Osteocyte (in vitro differentiated cells): ENCODE measurements at places on chromosomes 6 and 20.

GRCh38 chr6:100979267-100979666 lies 98.1 kb upstream of the ASCC3 start:
- no peak overlapping the region for H3K27ac ChIP-seq
- no peak for DNase-seq
- H3K4me3 ChIP-seq: no peak overlapping the region
- no peaks in the 10 kb centered on the region for H3K4me1 ChIP-seq

- H3K4me1 ChIP-seq: no peaks in the 10 kb centered on the region
- no peak overlapping the region for H3K4me3 ChIP-seq
- no peak for DNase-seq
- H3K27me3 ChIP-seq: no peaks in the 10 kb centered on the region
These were observed 46.4 kb upstream of the FERMT1 start for GRCh38 chr20:6169251-6169650.

DNA sequence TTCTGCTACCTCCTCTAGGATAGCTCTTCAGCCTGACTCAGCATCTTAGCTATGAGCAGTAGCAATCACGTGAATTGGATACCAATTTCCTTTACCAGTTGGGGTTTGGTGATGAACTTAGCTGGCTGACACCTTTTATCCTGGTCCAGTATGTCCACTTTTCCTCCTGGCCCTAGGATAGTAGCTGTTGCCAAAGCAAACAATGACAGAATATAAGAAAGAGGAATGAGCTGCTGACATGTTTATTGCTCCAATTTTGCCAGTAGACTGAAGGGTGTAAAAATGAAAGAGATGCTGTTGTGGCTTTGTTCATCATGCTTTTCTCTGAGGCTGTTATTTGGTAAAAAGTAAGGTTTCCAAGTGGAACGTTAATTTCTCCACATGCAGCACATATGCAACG lies 168.3 kb upstream of the JAG1 start:
- peaks cover 7% of the 10 kb centered on the region for H3K36me3 ChIP-seq
- H3K27me3 ChIP-seq: no peaks in the 10 kb centered on the region
- H3K27ac ChIP-seq: no peak overlapping the region
- peaks cover 15% of the 10 kb centered on the region for H3K4me1 ChIP-seq

DNA sequence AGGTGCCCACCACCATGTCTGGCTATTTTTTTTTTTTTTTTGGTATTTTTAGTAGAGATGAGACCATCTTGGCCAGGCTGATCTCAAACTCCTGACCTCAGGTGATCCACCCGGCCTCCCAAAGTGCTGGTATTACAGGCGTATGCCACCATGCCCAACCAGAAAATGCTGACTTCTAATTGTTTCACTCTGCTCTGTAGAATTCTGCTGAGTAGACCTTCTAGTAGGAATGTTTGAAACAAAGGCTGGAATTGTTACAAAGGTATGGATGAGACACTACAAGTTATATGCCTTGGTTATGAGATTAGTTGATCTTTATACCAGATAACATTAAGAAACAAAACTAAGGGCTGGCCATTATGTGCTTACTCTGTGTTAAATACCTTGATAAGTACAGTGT lies 44.8 kb downstream of the MEP1A start:
- H3K4me3 ChIP-seq: no peak overlapping the region
- H3K27ac ChIP-seq: no peak overlapping the region
- no peaks in the 10 kb centered on the region for H3K27me3 ChIP-seq
- H3K36me3 ChIP-seq: no peaks in the 10 kb centered on the region
- no peak for DNase-seq
- no peaks in the 10 kb centered on the region for H3K4me1 ChIP-seq

DNA sequence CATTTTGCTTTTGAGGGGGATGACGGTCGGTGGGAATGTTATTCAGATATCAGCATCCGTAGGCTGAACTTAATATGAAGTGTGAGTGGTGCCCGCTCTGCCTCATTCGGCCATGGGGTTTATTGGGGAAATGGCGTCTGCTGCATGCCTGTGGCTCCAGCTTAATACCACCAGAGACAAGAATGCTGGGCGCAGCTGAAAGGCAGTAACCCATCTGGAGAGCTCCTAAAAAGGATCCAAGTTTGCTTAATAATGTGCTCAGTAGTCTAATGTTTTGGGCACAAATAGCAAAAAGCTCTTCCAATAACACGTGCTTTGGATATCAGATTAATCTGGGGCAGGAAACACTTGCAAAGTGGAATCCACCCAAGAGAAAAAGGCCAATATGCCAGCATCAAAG lies 273.0 kb upstream of the TAB2 start:
- H3K4me1 ChIP-seq: peaks cover 35% of the 10 kb centered on the region
- DNase-seq: no peak
- H3K4me3 ChIP-seq: no peak overlapping the region
- H3K36me3 ChIP-seq: peaks cover 5% of the 10 kb centered on the region
- H3K27ac ChIP-seq: no peak overlapping the region

GRCh38 chr6:38326837-38327236 lies 312.9 kb downstream of the BTBD9 start:
- no peaks in the 10 kb centered on the region for H3K27me3 ChIP-seq
- no peaks in the 10 kb centered on the region for H3K4me1 ChIP-seq
- H3K36me3 ChIP-seq: no peaks in the 10 kb centered on the region
- H3K27ac ChIP-seq: no peak overlapping the region
- H3K4me3 ChIP-seq: no peak overlapping the region
- DNase-seq: no peak

DNA sequence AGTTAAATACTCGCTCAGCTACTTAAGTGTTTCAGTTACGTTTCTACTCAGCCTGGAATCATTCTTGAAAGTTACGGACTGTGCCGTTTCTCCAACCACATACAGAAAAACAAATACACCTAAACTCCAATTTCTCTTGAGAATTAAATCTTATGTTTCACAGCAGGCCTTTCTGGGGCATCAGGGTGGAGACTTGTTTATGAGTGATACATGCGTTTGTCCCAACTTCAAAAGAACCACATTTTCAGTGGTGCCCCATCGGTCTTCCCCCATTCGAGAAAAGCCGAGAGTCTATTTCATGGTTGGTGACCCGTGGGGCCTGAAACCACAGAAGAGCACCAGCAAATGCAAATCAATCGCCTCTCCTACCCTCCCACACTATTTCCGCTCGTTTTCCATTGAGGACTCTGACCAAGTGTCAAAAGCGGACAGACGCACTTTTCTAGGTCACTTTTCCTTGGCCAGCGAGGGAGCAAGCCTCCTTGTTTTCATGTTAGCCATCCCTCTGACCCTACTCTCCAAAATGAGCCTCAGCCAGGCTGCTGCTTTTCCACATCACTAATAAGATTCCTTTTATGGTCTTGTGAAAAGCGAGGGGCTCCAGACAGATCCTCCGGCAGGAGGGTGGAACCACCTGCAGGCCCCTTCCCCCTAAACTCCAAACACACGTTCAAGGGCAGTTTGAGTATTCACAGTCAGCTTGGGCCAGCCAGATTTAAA lies 3.1 kb downstream of the JAG1 start:
- H3K4me1 ChIP-seq: peaks cover 56% of the 10 kb centered on the region
- DNase-seq: peak; percentile 73
- peak overlapping the region; percentile 95 for H3K27ac ChIP-seq
- H3K36me3 ChIP-seq: peaks cover 52% of the 10 kb centered on the region
- H3K27me3 ChIP-seq: no peaks in the 10 kb centered on the region

GRCh38 chr6:35215665-35216411 lies 2.1 kb downstream of the SCUBE3 start:
- no peak overlapping the region for H3K27ac ChIP-seq
- H3K36me3 ChIP-seq: no peaks in the 10 kb centered on the region
- H3K4me1 ChIP-seq: peaks cover 46% of the 10 kb centered on the region
- H3K4me3 ChIP-seq: peak overlapping the region; percentile 74
- peaks cover 16% of the 10 kb centered on the region for H3K27me3 ChIP-seq

DNA sequence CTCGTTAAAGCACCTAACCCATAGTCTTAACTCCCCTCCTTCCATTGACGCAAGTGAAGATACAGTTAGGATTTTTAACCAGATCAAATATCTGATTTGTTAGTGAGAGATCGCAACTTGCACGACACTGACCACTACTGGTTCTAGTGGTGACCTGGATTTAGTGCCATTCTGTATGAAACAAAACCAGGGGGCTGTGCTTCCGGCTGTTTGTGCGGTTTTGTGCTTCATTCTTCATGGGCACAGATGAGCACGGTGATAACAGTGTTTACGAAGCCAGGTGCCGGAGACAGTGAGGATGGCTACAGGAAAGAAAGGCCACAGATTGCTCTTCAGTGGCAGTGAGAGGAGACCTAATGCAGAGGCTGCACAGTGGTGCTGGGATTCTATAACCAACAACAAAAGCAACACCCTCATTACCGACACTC lies 75.5 kb downstream of the NOL4L start:
- H3K27me3 ChIP-seq: no peaks in the 10 kb centered on the region
- H3K27ac ChIP-seq: no peak overlapping the region
- H3K36me3 ChIP-seq: peaks cover 5% of the 10 kb centered on the region
- no peaks in the 10 kb centered on the region for H3K4me1 ChIP-seq

DNA sequence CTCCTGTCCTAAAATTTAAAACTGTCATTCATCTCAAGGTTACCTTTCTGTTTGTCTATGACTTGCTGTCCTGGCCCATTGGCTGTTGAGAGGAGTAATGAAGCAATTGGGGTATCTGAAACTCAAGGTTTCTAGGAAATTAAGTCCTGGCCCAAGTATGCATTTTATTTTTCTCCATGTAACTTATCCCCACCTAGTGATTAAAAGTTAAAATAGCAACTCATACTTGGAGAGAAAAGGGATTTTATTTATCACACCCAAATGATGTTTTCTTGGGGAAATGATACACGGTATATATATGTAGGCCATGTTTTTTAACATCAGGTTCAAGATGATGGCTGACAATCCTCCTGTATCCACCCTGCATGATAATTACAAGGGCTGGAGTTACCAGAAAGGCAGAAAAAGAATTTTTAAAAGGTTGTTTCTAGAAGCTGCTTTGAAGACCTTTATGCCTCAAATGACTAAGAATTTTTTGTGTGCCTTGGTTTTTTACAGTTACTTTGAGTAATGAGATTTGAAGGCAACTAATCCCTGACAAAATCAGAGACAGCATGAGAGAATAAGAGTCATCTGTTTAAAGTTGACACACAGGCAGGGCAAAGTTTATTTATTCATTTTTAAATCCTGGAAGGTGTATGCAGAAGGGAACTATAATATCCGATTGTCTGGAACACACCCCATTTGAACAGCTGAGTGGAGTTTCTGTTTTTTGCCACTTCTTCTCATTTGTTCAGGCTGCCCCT lies 28.9 kb upstream of the C6orf58 start:
- peaks cover 11% of the 10 kb centered on the region for H3K4me1 ChIP-seq
- H3K27me3 ChIP-seq: peaks cover 16% of the 10 kb centered on the region
- DNase-seq: no peak

GRCh38 chr20:37471741-37472235 lies 49.3 kb upstream of the NNAT start:
- no peaks in the 10 kb centered on the region for H3K36me3 ChIP-seq
- no peak overlapping the region for H3K4me3 ChIP-seq
- H3K27me3 ChIP-seq: peaks cover 56% of the 10 kb centered on the region
- DNase-seq: no peak
- no peaks in the 10 kb centered on the region for H3K4me1 ChIP-seq

GRCh38 chr6:43735642-43736199 lies 34.3 kb upstream of the VEGFA start:
- H3K4me1 ChIP-seq: no peaks in the 10 kb centered on the region
- peaks cover 18% of the 10 kb centered on the region for H3K27me3 ChIP-seq
- no peak overlapping the region for H3K27ac ChIP-seq
- no peak overlapping the region for H3K4me3 ChIP-seq
- no peak for DNase-seq

DNA sequence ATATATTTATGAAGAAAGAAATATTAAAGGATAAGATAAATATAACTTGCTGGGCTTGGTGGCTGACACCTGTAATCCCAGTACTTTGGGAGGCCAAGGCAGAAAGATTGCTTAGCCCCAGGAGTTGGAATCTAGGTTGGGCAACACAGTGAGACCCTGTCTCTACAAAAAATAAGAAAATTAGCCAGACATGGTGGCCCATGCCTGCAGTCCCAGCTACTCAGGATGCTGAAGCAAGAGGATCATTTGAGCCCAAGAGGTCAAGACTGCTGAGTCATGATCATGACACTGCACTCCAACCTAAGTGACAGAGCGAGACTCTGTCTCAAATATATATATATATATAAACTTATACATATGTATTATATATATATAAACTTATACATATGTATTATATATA lies 164.0 kb downstream of the MRPL14 start:
- DNase-seq: peak; percentile 40
- no peaks in the 10 kb centered on the region for H3K36me3 ChIP-seq
- no peaks in the 10 kb centered on the region for H3K4me1 ChIP-seq
- no peak overlapping the region for H3K27ac ChIP-seq
- H3K4me3 ChIP-seq: no peak overlapping the region

DNA sequence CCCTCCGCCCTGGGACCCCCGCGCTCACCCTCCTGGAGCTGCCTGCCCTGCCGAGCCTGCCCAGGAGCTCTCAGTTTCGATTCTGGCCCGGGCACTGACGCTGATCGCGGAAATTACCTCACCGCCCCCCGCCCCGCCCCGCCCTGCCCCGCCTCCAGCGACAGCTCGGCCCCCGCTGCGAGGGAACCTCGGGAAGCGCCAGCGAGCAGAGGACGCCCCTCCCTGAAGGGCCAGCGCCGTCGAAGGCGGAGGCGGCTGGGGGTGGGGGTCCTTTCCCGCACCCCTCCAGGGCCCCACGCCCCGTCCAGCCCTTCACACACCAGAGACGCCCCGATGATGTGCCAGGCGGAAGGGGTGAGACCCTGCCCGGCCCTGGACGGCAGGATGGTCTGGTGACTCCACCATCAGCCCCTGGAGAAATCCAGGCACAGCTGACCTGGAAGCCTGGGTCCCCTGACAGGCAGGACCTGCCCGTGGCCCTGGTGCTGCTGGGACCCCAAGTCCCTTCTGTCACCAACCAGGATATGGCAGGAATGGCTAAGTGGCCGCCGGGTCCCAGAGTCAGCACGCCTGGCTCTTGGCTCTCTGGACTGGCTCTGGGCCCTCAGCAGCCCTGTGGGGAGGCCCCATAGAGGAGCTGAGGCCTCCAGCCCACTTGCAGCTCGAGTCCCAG lies at the start of gene HELZ2:
HELZ2 (minus strand) TSS at position 84 of the 673 bp plus-strand sequence. CDS start 1,854 bp downstream, outside the sequence.
- peak within 1 kb of the TSS; percentile 57 for H3K27ac ChIP-seq
- H3K36me3 ChIP-seq: no peaks in the 10 kb centered on the region
- peaks cover 15% of the 10 kb centered on the region for H3K4me1 ChIP-seq
- peak; percentile 90 for DNase-seq
- peak within 1 kb of the TSS; percentile 76 for H3K4me3 ChIP-seq

GRCh38 chr6:18451756-18452155 lies 64.6 kb downstream of the RNF144B start:
- H3K4me1 ChIP-seq: peaks cover 16% of the 10 kb centered on the region
- H3K4me3 ChIP-seq: no peak overlapping the region
- DNase-seq: no peak
- H3K27me3 ChIP-seq: no peaks in the 10 kb centered on the region

GRCh38 chr6:169244684-169245383 lies 8.8 kb downstream of the THBS2 start:
- DNase-seq: no peak
- peaks cover 61% of the 10 kb centered on the region for H3K36me3 ChIP-seq
- no peak overlapping the region for H3K4me3 ChIP-seq
